Kidney capillary endothelial cell (primary cell): ENCODE measurements at places on chromosomes 11 and 22.

DNA sequence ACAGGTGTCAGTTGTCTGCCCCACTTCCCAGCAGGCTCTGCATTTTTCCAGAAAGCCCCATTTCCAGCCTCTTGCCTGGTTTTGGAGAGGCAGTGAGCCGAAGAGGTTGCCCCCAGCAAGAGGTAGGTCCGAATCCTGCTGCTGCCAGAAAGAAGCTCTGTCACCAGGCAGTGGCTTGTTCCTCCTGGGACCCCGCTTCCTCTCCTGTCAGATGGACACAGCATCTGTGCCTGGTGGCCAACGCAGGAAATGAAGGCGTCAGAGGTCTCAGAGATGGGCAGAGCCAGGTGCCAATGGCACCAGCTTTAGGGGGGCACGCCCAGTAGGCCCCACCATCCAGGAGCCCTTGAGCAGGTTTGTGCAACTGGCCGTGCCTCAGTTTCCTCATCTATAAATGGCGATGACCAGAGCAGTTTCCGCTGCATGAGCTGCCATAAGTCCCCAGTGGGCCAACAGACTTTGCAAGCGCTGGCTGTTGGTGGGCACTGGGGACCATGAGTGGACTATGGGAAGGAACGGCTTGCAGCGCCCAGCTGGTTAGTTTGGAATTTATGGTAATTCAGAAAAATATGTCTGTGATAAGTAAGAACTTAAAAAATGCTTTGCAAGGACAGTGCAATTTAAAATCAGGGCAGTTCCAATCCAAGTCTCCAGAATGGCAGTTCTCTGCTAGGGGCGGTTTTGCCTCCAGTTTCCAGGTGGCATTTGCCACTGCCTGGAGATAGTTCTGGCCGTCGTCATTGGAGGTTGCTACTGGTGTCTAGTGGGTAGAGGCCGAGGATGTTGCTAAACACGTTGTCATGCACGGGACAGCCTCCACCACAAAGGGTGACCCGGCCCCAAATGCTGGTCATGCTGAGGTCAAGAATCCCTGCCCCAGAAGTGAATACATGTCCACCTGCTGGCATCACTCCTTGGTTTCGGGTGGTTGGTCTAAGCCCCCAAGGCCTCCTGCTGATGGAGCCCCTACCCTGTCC, 2.3 kb upstream of the OSBPL5 start:
- DNase-seq, result no peak

DNA sequence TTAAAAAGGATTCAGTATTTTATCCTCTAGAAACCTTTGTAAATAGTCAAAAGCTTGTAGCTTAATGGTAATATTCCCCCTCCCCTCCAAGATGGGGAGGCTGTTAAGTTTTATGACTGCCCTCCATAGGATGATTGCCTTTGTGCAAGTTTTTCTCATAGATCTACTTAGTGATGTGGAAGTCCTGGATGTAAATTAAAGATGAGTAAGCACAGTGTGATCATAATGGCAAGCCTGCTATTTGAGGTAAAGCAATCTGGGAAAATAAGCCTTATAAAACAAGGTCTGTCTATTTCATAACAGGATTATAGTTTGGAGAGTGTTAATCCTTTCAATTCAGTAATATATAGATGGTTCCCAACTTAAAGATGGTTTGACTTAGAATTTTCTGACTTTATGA, 216.3 kb downstream of the DDX10 start:
- no peak for DNase-seq

DNA sequence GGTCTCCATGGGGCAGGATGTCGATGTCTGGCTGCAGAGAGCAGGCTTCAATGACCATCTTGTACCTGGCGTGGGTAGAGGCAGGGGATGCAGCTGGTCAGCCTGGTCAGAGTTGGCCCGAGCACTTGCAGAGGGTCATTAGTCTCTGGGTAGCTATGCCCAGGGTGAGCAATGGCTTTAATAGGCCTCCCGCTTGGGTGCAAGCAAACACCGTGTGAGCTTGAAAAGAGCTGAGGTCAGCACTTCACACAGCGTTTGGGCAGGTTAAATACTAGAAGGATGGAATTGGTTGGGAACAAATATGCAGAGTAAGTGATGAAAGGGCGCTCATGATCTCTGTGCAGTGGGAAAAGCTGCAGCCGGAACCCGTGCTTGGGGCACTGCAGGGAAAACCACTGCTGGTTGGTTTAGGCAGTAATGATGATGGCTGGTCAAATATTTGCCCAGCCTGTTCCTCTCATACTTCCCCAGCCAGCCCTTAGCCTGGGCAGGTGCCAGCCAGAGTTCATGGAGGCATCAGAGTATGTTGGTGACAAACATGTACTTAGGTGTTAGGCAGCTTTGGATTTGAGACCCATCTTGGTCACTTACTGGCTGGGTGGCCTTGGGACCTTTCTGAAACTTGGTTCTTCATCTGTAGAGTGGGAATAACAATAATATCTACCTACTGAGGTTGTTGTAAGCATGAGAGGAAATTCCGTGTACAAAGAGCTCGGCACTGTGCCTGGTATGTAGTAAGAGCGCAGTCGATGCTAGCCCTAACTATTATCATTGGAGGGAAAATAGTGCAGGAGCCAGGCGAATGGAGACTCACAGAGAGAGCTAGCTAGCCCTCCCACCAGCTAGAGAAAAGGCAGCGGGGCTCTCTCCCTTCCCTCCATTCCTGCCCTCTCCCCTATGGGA, 25.2 kb upstream of the KCNJ11 start:
- no peak for DNase-seq

DNA sequence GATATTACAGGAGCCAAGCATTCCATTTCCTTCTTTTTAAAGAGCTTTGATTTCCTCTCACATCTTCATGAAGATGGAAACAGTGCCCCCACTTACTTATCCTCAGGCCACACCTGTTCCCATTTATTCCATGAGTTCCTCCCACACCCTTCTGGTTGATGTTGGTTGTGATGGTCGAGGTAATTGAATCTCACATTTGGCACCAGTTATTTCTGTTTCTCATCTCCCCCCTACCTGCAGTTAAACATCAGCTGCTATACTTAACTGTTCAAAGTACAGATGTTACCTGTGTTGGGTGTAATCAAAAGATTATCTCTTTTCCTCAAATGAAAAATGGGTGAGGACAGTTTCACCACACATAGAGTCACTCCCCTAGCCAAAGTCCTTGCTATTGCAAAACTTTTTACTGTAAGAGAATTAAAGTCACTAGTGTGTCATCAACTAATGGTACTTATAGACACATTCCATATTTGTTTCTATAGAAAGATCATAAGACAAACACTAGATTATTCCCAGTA, 1.9 kb downstream of the TMEM45B start:
- DNase-seq, result no peak

GRCh38 chr11:721247-721740, 15.3 kb downstream of the EPS8L2 start:
- no peak for DNase-seq

DNA sequence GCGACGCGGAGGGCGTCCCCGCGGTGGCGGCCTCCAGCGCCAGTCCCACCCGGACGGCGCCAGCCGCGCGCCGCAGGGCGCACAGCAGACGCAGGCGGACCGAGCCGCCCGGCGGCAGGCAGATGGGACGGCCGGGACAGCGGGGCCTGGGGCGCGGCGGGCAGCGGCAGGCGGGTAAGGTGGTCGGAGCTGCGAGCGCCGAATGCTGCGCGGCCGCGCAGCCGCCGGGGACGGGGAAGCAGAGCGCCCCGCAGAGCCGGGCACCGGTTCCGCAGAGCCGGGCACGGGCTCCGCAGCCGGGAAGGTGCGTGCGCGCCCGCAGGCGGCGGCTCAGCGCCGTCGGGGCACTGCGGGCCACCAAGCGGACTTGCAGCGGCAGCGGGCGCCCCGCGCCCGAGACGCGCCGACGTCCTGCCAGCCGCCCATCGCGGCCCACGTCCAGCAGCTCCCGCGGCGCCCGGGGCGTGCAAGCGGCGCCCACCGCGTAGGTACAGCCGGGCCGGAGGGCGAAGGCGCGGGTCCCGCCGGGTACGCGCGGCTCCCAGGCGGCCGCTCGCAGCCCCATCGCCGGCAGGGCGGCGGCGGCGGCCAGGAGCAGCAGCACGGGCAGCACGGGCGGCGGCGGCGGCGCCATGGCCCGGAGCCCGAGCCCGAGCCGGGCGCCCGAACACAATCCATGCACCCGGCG, 739 bp downstream of the CELSR1 start:
- DNase-seq, result no peak

DNA sequence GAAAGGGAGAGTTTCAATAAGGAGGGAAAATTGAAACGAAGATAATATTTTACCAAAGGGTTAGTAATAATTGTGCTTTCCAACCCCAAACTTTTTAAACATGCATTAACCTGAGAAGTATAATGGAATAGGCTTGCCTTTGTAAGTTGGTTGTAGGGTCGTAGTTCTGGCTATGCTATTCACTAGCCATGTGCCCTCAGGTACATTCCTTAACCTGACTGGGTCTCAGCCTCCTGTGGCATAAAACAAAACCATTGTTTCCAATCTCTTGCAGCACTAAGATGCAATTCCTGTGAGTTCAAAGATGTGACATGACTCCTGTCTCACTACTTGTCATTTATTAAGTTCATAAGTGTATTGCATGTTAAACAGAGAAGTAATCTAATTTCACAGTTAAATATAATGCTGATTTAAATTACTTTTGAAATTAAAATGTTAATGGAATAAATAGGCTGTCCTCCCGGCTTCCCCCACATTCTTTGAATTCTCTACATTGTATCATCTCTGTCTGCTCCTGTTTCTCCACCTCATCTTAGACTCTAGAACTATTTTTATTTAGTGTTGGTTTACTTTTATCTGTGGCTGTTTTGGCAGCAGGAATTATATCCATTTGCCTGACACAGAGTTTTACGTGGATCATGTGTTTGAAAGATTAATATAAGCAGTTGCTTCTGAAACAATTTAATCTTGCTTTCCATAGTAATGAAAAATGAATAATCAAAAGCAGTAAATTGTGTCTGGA, 216.3 kb downstream of the FAT3 start:
- DNase-seq, result no peak

DNA sequence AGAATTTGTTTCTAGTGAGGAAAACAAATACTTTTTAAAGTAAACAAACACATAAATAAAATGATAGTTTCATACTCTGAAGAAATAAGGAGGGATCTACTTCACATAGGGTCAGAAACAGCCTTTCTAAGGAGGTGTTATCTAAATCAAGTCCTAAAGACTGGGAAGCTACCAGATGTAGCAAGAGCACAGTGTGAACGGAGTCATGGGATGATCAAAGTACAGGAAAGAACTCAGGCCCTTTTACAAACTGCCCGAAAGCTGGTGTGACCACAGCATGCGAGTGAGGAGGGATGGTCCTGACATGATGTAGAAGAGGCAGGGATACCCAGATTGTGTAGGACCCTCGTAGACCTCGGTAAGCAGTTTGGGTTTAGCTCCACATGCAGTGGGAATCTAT, 102.8 kb downstream of the ARHGAP32 start:
- no peak for DNase-seq
